ENCODE measurements at places on chromosomes 2 and 18. TPM values are rescaled to one million over a fixed set of nuclear protein-coding genes. Genes with fewer than 3 reads are reported as not detected.

Gene TMEM185B
- total RNA-seq, result 18.1 TPM

Gene LHCGR
- not detected for total RNA-seq

Gene STARD6
- not detected for total RNA-seq

Gene ASB18
- not detected for total RNA-seq

Gene MAP3K19
- not detected for total RNA-seq

Gene LRATD1
- 0.09 TPM for total RNA-seq

Gene C2orf66
- not detected for total RNA-seq

Gene CD28
- total RNA-seq, result under 0.01 TPM

Gene ZSWIM2
- 0.09 TPM for total RNA-seq

Gene POLR1B
- 9.7 TPM for total RNA-seq

Gene IL18R1
- total RNA-seq, result 1.5 TPM

Gene CD8B2
- total RNA-seq, result not detected

Gene RNF152
- total RNA-seq, result 10.5 TPM

Gene IL1RL1
- 0.14 TPM for total RNA-seq

Gene MEP1B
- total RNA-seq, result not detected

Gene ARMC9
- total RNA-seq, result 72.9 TPM

Gene DPP10
- total RNA-seq, result not detected

Gene EN1
- total RNA-seq, result not detected

Gene UGT1A1
- total RNA-seq, result not detected

Gene SH2D6
- 0.14 TPM for total RNA-seq

Gene TRMT61B
- total RNA-seq, result 13.2 TPM

Gene SLC8A1
- 13.1 TPM for total RNA-seq

Gene LAPTM4A
- 214 TPM for total RNA-seq

Gene MAP2
- 0.71 TPM for total RNA-seq

Gene PAX8
- total RNA-seq, result 0.14 TPM

Gene PMS1
- 17.5 TPM for total RNA-seq

Measured in smooth muscle cell of bladder (primary cell).